ENCODE measurements at places on chromosomes 12 and 14.

GRCh38 chr14:95683793-95684192, 2.4 kb upstream of the TCL1B start:
- DNase-seq = no peak

- DNase-seq = no peak
Measured at GRCh38 chr12:127388985-127389384, 878.0 kb upstream of the TMEM132C start.

DNA sequence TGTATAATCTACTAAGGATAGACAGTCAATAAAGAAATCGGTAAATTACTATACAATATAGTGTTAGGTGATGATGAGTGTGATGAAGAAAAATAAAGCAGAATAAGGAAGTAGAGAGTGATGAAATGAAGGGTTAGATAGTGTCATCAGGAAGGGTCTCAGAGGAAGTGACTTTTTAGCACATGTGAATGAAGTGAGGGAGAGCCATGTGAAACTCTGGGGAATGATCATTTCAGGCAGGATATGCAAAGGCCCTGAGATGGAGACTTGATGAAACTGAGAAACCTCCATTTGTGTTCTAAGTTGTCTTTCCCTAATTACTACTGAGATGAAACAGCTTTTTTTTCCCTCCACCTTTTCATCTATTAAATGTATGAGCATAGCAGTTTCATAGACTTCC, 19.4 kb upstream of the GNPTAB start:
- no peak for DNase-seq

GRCh38 chr12:110688446-110689280, at the start of gene HVCN1:
TSS of gene HVCN1 (minus strand) at chr12:110689115. CDS start at chr12:110683245, 5,870 bp downstream.
- DNase-seq = no peak

DNA sequence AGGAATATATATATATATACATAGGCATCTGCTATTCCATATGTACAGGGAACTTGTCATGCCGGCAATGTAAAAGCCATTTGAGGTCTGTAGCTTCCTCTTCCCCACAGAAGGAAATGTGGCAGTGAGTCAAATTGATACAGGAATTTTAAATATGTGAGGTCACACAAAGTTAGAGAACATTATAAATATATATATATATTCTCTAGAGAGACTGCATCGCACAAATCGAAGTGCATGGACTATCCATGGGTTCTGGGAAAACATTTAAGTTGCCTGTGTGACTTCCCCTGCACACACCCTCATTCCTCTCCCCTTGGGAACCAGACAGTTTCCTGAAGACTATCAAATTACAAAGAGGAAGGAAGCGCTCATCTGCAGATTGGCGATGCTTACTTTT, 100.9 kb upstream of the CCDC91 start:
- DNase-seq = no peak

All from NCI-H2081 treated with DMSO at 0.1 percent for 48 hours (cell line).